ENCODE measurements at places on chromosomes 2 and 18. TPM values are rescaled to one million over a fixed set of nuclear protein-coding genes. Genes with fewer than 3 reads are reported as not detected.

Gene KCNG2
- total RNA-seq: 0.22 TPM

Gene TPRKB
- 16.1 TPM for total RNA-seq

Gene GIGYF2
- total RNA-seq: 97.1 TPM

Gene SNORC
- 12.0 TPM for total RNA-seq

Gene ATG9A
- total RNA-seq: 39.9 TPM

Gene CCDC68
- total RNA-seq: 8.6 TPM

Gene RPIA
- 12.3 TPM for total RNA-seq
